ENCODE measurements at places on chromosomes 3 and 15.

DNA sequence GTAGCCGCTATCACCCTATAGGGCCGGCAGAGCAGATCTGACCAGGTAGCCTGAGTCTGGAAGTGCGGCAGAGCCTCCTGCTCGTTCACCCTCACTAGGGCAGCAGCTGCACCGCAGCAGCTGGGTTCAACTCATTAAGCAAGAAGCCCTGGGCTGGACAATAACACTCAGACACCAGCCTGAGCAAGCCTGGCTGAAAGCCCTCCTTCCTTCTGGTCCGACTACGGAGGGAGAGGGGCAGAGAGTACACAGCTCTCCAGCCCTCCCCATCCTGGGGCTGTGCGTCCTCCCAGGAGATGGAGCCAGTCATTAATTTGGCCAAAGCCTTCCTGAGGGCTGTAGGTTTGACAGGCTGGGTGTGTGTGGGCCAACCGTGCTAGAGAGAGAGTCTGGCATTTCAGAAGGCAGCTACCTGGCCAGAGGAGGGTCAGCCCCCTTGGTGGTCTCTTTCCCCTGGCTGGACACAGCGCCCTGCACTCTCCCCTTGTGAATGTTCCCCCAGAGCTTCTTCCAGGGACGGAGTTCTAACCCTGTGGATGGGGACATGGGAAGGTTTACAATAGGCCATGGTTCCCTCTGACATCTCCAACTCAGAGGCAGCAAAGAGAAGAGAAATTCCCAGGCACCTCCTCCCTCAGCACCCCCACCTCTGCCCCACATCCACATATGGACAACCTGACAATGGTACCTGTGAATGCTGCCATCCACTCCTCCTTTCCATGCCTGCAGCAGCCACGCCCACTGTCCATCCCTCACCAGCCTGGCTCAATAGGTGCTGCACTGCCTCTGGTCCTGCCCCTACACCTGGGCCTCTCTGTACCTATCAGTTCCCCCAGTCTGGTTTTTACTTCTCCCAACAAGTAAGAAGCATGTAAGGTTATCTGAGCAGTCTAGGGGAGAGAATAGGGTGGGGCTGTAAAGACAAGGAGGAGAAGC lies 6.5 kb downstream of the CHRNB4 start:
- DNase-seq: no peak

- DNase-seq: no peak
Observed at GRCh38 chr3:12188328-12188648, 29.6 kb upstream of the TIMP4 start.

- no peak for DNase-seq
Observed at GRCh38 chr15:79031201-79031600, 59.4 kb downstream of the RASGRF1 start.

DNA sequence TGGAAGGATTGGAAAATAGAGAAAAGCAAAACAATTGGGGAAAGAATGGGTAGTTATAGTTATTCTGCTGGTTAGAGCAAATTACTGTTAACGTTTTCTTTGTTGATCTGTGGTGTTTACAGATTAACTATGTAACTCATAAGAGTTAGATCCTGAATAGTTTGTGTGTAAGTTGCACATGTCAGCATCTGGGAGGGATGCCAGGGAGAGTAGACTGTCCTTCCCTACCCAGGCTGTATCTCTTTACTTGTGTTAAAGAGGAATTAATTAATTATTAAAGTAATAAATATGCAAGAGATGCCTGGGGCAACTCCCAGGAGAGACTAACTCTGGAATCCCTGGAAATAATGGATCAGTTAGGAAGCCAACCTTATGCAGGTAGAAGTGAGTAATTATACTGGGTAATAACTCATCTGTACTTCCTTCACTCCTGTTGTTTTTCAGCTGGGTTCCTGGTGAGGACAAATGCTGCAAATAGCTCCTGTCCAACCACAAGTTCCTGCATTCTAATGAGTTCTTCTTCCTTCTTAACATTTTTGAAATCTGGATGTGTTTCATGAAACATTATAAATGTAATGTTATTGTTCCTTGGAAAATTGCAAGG lies 18.9 kb downstream of the GHRL start:
- DNase-seq: peak; percentile 24

DNA sequence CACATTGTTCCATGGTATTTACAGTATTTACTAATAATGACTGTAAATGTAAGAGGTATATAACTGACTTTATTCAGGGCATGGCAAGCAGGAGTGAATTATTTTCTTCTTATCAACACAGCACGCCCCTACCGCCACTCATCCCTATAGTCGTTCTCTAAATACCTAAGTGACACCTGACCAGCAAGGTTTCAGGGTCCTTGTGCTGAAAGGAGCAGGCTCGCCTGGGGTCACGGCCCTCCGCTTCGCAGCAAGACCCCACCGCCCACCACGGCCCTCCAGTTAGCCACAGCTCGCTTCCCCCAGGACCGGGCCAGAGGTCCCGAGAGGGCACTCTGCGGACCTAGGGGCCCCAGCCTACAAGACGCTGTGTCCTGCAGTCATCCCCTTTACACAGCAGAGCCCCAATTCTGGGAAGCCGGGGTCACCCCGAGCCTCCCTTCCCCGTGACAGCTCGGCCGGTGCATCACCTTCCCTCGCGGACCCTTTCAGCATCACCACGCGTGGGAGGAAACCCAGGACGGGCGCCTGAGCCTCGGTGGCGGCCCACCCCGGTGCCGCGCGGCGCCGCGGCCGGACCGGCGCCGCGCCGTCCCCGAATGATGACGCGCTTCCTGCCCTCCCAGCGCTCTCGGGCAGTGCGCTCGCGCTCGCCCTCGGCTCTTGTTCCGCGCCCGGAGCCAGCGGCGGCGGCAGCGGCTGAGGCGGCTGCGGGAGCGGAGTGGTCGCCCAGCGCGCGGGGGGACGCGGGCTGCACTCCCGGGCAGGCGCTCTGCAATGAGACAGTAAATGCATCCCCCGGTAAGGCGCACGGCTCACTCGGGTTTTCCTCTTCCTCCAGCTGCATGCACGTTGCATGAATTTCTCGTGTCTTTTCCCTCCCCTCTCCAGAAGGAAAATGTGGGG lies 225.1 kb upstream of the C2CD4B start:
- DNase-seq: peak; percentile 60

- DNase-seq: no peak
Observed at GRCh38 chr3:179266701-179267211, 15.8 kb upstream of the KCNMB3 start.

DNA sequence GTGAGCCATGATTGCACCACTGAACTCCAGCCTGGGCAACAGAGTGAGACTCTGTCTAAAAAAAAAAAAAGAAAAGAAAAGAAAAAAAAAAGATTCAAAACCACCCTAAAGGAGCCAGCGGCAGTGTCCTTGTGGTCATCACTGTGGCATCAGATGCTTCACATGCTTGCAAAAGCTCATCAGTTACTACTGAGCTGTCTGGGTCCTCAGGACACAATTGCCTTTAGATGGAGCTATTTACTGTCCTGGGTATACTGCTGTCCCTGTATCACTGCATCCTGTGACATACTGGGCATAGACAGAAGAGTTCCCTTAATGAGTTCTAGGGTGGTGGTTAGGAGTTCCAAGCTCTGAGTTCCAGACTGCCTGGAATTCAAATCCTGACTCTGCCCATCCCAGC lies 85.8 kb downstream of the LINGO1 start:
- no peak for DNase-seq

DNA sequence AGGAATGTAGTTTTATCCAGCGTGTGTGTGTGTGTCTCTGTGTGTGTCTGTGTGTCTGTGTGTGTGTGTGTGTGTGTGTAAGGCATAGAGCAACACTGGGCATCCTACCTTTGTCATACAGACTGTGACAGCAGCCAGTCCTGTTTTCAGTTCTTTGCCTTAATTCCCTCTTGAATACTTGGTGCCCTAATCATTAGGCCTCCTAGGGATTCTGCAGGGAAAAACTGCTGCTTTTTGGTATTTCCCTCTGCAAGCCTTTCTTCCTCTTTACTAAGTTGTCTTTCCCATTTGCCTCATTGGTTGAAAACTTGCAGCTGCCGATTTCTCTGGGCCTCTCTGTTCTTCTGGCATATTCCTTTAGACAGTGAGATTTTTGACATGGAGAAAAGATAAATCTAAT lies 9.2 kb downstream of the SLC25A36 start:
- no peak for DNase-seq

- DNase-seq: peak; percentile 86
Observed at GRCh38 chr15:40925863-40926658, 3.1 kb upstream of the DLL4 start.

- peak; percentile 44 for DNase-seq
Observed at GRCh38 chr15:99135194-99135593, 30.3 kb downstream of the SYNM start.

DNA sequence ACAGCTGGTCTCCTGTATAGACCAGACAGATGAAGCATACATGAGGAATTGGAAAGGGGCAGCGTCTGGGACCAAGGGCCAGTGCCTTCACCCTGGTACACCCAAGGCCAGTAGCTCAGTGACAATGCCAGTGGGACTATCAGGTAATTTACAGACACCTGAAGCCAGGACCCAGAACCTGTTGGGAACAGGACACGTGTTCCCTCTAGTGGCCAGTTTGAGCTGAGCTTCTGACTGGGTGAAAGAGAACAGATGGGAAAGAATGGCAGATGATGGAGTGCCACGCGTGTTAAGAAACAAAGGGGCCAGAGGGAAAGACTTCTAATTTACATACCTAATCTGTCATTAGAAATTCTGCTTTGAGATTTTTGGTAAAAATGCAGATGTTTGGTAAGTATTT lies 5.1 kb upstream of the SLC25A38 start:
- no peak for DNase-seq
